ENCODE measurements at places on chromosomes 1 and 21. TPM values are rescaled to one million over a fixed set of nuclear protein-coding genes. Genes with fewer than 3 reads are reported as not detected.

DNA sequence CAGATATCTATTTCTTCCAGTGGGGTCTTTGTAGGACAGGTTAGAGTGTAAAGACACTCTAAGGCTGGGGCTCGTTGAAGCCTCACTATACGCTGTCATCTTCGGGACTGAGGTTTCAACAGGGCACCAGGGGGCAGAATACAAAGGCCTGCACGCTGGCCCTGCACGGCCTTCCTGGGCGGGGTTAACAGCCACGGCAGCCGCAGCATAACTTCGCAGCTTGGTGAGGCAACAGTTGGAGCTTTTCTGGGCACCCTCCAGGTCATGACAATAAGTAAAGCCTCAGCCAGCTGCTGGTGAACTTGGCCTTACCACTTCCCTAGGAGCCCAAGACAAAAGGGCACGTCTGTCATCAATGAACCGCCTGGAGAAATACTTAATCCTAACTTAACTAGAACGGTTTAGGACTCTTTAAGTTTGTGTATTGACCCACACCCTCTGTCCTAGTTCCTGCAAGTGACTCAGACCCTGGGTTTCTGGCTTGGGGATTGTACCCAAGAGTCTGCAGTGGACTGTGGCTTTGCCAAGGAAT lies 2.3 kb upstream of the RUNX1 start:
- DNase-seq: peak; percentile 95

DNA sequence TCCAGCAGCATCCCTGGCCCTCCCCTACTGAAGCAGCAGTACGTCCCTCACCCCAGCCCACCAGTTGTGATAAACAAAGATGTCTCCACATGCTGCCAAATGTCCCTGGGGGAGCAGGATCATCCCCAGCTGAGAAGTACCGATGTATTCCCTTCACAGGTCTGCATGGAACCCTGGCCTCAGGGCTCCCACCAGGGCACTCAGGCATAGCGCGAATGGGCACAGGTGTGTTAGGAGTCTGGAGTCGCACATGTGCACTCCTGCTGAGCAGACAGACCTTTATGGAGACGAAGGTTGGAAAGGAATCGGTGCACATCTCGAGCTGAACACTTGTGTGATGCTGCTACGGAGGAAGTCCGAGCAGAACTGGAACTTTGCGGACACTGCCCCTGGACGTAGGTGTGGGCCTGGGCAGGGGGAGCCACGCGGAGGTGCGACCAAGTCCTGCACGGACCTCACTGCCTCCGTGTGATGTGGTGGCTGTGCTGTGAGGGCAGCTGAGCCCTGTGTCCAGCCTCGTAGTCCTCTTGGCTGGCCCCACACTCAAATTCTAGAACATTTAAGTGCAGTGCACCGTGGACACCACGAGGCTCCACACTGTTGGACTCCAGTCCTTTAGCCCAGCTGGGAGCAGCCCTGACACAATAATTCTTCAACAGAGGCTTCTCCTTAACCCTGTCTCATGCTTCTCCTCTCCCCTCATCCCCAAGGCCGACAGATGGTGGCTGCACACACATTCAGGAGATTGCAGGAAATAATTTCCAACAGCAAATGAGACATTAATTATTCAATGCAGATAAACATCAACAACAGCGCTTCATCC lies 43.4 kb downstream of the RSPH1 start:
- DNase-seq: no peak

DNA sequence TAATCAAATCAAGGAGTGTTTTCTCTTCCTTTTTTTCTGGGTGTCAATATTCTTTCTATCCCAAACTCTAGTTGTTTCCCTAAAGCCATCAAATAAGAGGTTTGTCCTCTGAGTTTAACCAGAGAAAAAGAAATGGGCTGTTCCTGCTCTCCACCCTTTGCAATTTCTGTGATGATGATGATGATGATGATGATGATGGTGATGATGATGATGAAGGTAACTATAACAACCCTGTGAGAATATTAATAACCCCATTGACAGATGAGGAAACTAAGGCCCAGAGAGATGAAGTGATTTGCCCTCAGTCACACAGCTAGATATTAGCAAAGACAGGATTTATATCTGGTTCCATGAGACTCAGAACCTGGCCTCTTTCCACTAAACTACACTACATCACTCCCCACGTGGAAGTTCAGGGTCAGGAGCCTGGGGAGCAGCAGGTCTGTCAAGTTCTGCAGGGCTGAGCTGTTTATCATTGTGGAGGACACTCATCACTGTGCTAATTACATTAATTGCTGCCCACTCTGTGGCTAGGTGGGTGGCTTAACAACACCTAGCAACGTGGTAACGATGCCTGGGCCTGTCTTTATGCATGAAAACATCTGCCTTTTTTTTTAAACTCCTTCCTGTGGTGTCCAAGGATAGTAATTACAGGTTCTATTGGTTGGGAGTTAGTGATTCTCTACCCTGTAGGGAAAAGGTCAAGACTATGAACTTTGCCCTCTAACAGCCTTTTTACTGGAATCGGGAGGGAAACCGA lies 19.0 kb upstream of the JUN start:
- DNase-seq: no peak

- no peak for DNase-seq
Measured at GRCh38 chr1:39392851-39393573, 98.4 kb upstream of the BMP8A start.

GRCh38 chr1:208598021-208598420 lies 353.8 kb upstream of the PLXNA2 start:
- no peak for DNase-seq

GRCh38 chr21:34535886-34536285 lies 23.9 kb upstream of the KCNE1 start:
- DNase-seq: no peak

E2F2 gene
- total RNA-seq: 0.89 TPM

- peak; percentile 94 for DNase-seq
Measured at GRCh38 chr1:209704584-209704983, at the start of gene HSD11B1. TSS of gene HSD11B1 (plus strand) at chr1:209704846. CDS start at chr1:209704943, 97 bp downstream.

ZBTB8B gene
- not detected for total RNA-seq

MAGOH gene
- 70.3 TPM for total RNA-seq

DNA sequence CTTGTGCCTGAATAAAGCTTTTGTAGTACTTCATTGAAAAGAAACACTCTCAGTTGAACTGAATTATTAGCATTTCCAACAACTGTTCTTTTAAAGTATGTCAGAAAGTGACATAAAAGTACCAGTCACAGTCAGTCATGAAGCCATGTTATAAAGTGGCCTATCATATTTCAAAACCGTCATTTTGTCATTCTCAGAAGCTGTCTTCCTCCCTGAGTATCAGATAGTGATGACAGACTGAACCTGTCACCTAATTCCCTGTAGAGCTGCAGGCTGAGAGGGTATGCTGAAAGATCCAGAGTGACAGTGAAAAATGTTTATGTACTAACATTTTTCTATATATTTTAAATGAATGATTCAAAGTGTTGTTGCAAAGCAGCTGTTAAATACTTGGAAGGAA lies 1121.7 kb upstream of the PRMT6 start:
- DNase-seq: no peak

GRCh38 chr1:89332461-89332860 lies 31.4 kb upstream of the GBP6 start:
- no peak for DNase-seq

OPRD1 gene
- not detected for total RNA-seq

GRCh38 chr21:24255591-24255990 lies 1351.7 kb downstream of the MRPL39 start:
- DNase-seq: no peak

- peak; percentile 62 for DNase-seq
Measured at GRCh38 chr1:183195142-183195574, 9.1 kb downstream of the LAMC2 start.

TPTE gene
- total RNA-seq: not detected

DNAH14 gene
- total RNA-seq: 70.8 TPM

GRCh38 chr1:230800891-230801840 lies 54.0 kb downstream of the CAPN9 start:
- DNase-seq: no peak

- peak; percentile 29 for DNase-seq
Measured at GRCh38 chr1:234040446-234041317, 136.2 kb downstream of the SLC35F3 start.

FCER1G gene
- total RNA-seq: 2.1 TPM

DNA sequence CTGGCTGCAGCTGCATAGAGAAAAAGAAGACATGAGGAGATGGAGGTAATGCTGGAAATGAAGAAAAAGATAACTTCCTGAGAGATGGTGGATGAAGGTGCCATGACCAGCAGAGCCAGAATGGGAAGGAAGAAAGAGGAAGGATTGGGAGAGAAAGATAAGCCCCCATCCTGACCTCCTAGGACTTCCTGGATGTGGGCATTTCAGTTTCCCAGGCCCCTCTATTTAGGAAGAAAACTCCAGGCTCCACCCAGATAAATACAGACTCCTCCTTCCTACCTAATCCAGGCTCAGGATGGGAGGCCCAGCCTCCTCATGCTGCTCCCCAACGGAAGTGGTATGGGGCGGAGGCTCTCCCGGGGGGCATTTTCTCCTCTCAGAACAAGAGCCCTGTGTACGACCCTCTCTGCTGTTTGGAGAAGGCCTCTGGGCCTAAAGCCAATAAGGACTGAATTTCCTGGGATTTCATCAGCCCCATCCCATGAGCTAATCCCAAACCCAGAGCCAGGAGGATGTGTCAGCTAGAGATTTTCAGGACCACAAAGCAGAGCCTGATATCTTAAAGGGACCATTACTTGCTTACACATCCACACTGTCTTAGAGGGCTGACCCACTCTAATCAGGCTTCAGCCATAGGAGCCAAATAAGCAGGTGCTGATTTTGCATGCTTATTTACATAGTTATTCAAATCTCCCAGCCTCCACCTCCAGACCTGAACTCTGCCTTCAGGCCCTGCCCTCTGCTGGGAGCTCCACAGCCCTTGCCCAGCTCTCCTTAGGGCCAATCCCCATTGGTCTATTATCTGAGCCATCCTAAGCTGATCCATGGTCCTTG lies 5.1 kb upstream of the ARHGEF2 start:
- peak; percentile 98 for DNase-seq

DNA sequence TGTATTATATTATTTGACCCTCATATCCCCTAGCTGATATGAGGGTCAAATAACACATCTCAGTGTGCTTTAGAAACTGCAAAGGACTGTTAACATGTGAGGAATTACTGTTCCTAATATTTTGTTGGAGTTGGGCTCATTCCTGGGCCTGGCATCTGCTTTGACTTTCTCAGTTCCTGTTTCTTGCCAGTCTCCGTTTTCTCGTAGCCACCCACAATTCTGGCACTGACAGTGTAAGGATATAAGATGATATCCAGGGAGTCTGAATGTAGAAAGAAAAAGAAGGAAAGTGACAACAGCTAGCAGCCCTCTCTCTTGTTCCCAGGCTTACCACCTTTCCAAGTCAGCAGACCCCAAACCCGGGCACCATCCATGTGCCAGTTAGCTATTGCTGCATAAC lies 54.4 kb upstream of the SCMH1 start:
- DNase-seq: no peak

DNA sequence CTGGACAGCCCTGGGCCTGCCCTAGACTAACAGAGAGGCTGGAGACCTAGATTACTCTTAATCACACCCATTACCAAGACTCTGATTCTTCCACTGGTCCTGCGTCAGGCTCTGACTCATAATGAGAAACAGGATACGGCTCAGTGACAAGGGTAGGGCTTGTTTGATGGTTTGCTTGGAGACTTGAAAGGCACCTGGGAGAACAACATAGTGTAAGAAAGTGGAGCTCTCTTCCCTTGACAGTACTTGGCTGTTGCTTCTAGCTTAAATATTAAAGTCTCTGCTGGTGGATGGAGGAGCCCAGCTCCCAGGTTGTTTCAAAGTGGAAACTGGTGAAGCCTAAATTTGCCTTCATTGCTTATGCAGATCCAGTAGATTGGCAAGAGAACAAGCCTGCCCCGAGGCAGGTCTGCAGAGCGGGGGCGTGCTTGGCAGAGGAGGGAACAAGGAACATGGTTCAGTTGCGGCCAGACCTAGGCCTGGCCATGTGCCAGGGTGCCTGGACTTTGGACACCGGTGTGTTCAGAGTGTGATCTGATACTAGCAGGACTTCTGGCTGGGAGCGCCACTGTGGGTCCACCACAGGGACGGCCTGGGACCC lies 480.6 kb downstream of the CAMTA1 start:
- peak; percentile 98 for DNase-seq

GRCh38 chr1:55195521-55196233 lies 19.5 kb downstream of the USP24 start:
- peak; percentile 73 for DNase-seq

GRCh38 chr1:221437926-221438325 lies 304.0 kb downstream of the DUSP10 start:
- no peak for DNase-seq

- no peak for DNase-seq
Measured at GRCh38 chr1:176141449-176141848, 65.6 kb downstream of the COP1 start.

DNA sequence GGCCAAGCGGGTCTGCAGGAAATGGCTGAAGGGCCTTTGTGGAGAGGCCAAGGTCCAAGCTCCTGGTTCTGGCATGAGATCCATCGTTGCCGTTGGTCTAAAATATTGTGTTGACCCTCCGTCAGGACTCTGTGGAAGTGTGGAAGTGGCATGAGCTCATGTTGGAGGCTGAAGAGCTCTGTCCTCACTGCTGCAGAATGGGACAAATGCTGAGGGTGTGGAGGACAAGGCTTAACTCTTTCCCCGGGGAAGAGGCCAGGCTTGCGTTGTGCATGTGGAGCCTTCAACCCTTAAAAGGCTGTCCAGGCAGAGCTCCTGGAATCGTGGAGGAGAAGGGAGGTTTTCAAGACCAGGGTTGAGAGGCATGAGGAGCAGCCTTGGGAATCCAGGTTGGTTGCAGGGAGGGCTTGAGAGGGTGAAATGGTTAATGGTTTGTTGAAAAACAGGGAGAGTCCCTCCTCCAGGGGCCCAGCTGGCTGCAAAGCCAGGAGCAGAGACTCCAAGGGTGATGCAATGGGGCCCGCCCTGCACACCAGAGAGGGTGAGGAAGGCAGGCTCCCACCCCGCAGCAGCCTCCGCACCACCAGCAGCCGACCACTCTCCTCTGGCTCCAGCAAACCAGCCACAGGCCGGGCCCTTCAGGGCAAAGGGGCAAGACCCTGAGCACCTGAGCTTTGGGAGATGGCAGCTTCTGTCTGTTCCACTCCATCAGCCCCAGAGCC lies 6.7 kb upstream of the AHCYL1 start:
- DNase-seq: no peak

- DNase-seq: no peak
Measured at GRCh38 chr1:33738976-33739375, 124.9 kb upstream of the HMGB4 start.

KCNA2 gene
- not detected for total RNA-seq

DNA sequence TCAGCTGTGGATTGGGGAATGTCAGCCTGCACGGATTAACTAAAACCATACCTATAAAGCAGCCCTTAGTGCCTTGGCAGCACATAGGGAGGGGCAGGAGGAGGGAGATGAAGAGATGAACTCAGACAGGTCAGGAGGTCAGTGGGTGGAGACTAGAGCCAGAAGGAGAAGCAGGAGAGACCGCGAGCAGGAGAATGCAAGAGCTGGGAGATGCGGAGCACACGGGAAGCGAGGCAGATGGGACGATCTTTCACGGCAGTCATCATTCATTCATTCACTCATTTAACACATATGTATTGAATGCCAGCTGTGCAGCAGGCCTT lies 41.9 kb downstream of the NEK2 start:
- no peak for DNase-seq

- DNase-seq: no peak
Measured at GRCh38 chr21:45135868-45136267, 61.5 kb downstream of the ADARB1 start.

KRTAP12-3 gene
- total RNA-seq: not detected

- peak; percentile 20 for DNase-seq
Measured at GRCh38 chr1:2372551-2373490, 18.5 kb downstream of the MORN1 start.
